ENCODE measurements at places on chromosomes 5 and 9.

- DNase-seq = no peak
These were observed 23.3 kb upstream of the PRDM9 start for GRCh38 chr5:23484096-23484495.

GRCh38 chr5:75043633-75044264 is 8.6 kb downstream of the GCNT4 start:
- no peak for DNase-seq

DNA sequence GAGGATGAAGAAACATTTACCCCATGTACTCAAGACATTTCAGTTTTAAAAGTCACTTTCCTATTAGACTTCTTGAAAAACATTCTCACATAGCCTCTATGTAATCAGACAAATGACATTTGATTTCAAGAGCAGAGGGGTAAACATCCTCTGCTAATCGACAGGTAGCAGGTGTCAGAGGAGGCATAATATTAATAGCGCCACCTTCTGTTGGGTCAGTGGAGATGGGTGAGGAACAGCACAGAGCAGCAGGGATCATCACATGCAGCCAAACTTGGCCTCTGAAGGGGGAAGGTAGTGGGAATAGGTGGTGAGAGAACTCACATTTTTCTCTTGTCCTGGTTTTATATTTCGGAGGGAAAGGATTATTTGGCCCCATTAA is 3.3 kb upstream of the LSM11 start:
- DNase-seq = no peak

- peak; percentile 75 for DNase-seq
These were observed 251.4 kb upstream of the GAS1 start for GRCh38 chr9:87198716-87199115.

GRCh38 chr9:133099726-133100505 is 21.1 kb downstream of the RALGDS start:
- DNase-seq = no peak

GRCh38 chr9:70616228-70616990 is 202.0 kb upstream of the KLF9 start:
- no peak for DNase-seq

- peak; percentile 14 for DNase-seq
These were observed 30.4 kb downstream of the GADD45G start for GRCh38 chr9:89634995-89635742.

GRCh38 chr9:131608493-131609037 is 63.2 kb downstream of the PRRT1B start:
- DNase-seq = peak; percentile 81

DNA sequence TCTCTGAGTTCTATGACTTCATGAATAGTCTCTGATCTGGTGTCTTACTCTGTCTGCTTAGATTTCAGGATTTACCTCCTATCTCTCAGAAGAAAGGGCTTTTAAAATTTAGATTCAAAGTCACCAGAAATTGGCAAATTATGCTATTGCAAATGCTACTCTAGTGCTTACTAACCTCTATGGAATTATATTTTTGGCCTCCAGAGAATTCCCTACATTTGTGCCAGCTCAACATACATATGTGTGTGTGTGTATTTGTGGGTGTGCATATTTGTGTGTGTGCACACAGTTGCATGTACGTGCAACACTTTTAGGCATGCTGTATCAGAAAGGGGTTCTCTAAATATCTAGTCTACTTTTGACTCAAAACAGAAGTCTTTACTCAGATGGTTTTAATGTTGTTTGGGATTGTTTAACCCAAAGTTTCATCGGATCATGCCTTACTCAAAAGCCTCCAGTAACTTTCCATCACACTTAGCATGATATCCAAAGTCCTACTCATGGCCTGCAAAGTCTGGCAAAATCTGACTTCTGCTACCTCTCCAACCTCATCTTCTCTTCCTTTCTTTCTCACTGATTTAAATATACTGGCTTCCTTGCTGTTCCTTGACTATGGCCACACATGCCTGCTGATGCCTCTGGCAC is 147.6 kb upstream of the NR3C1 start:
- peak; percentile 45 for DNase-seq

GRCh38 chr9:69572611-69573010 is 99.6 kb downstream of the APBA1 start:
- DNase-seq = peak; percentile 35

DNA sequence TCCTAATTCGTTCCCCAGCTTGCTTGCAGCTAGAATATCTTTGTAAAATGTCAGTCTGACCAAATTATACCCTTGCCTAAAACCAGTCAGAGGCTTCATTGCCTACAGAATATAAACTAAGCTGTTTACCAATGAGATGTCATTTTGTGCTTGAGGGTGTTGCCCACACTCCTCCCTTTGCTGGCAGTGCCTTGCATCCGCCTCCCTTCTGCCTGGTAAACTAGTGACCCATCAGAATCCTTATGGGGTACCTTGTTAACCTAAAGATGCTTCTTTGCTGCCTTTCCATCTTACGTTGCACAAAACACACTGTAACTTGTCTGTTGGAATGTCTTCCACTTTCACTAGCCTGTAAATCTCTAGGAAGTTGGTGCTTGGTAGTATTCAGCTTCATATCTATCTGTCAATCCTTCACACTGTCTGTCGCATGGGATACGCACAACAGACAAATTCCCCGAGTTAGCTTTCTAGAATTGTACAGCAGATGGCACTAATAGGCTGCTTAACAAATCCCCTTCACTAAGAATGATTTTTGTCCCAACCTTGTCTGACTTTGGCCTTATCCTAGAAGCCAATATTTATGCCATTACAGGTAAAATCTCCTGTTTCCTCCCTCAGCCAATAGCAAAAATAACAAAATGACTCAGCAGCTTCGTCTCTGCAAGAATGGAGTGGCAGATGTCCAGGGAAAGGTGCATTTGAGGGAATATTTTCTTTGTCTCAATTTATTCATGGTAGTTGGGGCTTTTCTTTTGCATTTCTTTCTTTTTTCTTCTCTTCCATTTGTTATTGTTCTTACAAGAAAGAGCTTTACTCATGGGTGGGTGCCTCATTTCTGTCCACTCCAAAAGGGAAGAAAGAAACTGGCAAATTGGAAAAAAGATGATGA is 3.0 kb downstream of the NUDT2 start:
- peak; percentile 37 for DNase-seq
